ENCODE measurements at places on chromosomes 3 and 15.

- no peak for DNase-seq
Measured at GRCh38 chr3:113340785-113341184, 100.5 kb downstream of the CFAP44 start.

- no peak for DNase-seq
Measured at GRCh38 chr15:66039117-66039871, 170.0 kb downstream of the RAB11A start.

DNA sequence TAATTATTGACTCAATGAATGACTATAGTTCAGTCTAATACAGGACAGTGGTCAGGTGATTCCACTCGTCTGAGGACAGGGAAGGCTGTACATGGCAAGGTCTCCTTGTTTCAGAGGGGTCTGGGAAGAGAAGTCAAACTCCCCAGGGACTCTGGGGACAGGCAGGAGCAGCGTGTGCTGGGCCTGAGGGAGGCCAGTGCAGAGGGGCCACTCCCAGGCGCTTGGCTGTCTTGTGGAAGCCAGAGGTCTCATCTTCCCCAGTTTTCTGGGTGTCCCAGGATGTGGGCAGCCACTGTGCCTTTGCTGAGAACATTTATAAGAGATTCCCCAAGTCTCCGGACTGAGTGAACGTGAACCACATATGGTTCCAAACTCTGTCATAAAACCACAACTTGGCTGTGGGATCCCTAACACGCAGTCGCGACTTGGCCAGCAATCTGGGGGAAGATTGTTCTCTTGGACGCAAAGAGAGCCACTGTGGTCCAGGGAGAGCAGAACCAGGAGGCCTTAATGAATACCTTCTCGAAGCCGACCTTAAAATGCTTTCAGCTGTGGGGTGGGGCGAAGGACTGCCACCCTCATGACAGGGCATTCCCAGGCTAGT is 30.4 kb downstream of the BHLHE40 start:
- DNase-seq = no peak

DNA sequence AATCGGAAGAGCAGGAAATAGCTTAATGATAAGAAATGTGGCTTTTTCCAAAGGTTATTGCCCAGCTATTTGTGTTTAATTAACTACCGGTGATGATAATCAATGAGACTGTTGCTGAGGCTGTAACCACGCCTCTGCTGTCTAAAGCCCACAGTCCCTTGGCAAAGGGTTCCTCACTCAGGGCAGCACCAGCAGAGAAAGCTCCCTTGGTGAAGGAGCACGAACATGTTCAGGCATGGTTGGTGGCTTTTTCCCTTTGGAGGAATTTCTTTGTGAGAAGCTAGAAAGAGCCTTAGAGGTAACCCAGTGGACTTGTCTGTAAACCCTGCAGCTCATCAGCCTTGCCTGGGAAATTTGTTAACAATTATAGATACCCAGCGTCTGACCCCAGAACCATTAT is 7.5 kb upstream of the ST6GAL1 start:
- DNase-seq = no peak

DNA sequence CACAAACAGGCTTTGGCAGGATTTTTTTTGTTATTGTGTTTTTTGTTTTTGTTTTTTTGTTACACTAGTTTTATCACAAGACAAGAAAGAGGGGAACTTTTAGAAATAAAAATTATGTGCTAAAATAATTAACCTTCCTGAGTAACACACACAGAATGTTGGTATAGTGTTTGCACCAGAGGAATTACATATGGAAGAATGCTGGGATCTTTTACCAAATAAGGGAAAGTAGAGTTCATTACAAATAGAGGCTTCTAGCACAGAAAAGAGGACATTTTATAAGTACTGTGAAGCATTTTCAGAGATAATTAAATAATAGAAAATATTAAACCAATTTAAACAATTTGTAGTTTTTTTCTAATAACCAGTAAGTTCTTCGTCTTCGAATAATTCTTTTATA is 116.0 kb downstream of the IGF1R start:
- no peak for DNase-seq

GRCh38 chr3:139541532-139542288 is 2.2 kb upstream of the RBP1 start:
- no peak for DNase-seq

DNA sequence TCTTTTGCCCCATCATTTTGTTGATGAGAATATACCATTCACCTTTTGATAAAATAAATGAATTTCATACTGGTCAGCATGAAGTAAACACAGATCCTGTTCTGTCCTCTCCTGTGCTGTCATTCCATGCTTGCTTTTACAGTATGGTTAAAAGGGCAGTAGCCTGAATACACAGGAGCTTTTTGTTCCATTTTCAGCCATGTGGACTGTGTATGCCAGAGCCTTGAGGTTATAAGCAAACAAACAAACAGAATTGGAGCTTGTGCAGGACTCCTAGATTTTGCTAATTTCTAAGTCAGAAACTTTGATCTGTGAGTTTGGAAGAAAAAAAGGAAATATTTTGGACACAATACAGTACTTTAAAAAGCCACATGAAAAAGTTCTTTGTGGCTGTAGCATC is 91.9 kb downstream of the LRRC28 start:
- no peak for DNase-seq

- no peak for DNase-seq
Measured at GRCh38 chr15:70586241-70586640, 177.1 kb downstream of the UACA start.

Data from DMS 273 treated with DMSO at 0.1 percent for 48 hours (cell line).